Natural killer cell (primary cell): ENCODE measurements at places on chromosomes 5 and 9.

DNA sequence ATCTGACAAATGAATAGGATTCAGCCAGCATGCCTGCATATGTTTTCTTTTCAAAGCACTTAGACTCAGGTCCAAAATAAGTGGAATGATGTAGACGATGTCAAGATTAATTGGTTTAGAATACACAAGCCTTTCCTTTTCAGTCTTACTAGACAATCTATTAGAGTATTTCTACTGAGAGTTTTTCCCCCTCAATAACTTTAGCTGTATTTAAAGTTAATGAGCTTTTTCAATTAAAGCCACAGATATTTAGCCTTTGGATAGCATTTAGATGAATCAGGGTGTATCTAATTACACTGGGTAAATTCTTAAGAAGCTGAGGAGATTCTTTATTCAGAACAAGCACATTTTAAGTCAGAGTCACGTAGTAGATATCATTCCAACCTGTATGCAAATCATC, 198.7 kb upstream of the MPDZ start:
- DNase-seq = no peak

DNA sequence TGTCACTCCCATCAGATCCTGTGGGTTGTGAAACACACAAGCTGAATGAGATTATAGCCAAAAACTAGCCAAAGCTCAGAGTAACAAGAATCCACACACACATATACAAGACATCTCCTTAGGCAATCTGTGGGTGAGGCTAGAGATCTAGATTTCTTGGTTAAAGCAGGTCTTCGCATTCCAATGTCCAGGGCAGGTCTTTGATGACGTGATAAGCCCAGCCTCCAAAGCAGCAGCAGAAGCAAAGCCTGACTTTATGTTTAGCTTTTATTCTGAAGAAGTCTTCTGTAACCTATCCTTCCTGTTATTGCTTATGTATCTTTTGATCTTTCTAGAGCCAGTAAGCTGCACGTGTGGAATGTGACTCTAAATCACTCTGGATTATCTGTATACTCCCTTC, 199.1 kb upstream of the SLC30A5 start:
- DNase-seq = no peak

DNA sequence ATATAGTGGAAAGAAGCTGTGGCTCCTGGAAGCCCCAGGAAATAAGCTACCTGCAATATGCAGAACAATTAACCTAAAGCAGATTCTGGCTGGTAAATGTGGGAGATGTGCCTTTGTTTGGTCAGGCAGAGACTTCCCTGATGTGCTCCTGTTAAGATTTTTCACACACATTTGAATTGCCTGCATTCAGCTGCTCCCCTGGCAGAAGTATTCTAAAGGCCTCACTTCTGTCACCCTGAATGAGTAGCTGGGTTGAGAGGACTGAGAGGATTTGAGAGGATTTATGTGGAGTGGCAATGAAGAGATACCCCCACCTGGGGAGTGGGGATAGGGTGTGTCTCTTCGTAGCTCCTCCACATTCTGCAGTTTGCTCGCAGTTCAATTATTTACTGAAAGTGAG, 130.5 kb downstream of the ST8SIA4 start:
- DNase-seq = no peak

- no peak for DNase-seq
Observed at GRCh38 chr9:6234014-6234413, 18.4 kb downstream of the IL33 start.

DNA sequence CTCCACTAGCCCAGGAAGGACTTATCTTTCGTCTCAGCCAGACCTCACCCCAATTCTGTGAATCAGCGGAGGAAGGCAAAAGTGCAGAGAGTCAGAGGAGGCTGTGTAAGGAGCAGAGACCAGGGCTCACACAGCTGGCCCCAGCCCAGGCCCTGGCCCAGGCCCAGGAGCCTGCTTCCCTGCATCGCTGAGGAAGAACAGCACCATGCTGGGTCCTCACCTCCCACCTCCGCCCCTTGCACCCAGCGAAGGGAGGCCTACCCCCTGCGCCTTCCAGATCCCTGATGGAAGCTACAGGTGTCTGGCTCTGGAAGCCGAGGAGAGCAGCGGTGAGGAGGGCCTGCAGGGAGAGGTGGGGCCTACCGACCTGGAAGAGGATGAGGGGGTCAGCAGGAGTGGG, 22.3 kb upstream of the SYNPO start:
- no peak for DNase-seq
